Stimulated activated CD4-positive, alpha-beta T cell treated with anti-CD3 and anti-CD28 coated beads, Interleukin-15, amount 100 ng/mL, for 48 hours (primary cell): ENCODE measurements at places on chromosomes 7 and 10.

GRCh38 chr7:163298-163695, 29.1 kb upstream of the FAM20C start:
- no peak for DNase-seq

GRCh38 chr10:99775850-99776249, 6.6 kb upstream of the ABCC2 start:
- no peak for DNase-seq

GRCh38 chr10:21195252-21195651, 298.1 kb upstream of the NEBL start:
- no peak for DNase-seq

DNA sequence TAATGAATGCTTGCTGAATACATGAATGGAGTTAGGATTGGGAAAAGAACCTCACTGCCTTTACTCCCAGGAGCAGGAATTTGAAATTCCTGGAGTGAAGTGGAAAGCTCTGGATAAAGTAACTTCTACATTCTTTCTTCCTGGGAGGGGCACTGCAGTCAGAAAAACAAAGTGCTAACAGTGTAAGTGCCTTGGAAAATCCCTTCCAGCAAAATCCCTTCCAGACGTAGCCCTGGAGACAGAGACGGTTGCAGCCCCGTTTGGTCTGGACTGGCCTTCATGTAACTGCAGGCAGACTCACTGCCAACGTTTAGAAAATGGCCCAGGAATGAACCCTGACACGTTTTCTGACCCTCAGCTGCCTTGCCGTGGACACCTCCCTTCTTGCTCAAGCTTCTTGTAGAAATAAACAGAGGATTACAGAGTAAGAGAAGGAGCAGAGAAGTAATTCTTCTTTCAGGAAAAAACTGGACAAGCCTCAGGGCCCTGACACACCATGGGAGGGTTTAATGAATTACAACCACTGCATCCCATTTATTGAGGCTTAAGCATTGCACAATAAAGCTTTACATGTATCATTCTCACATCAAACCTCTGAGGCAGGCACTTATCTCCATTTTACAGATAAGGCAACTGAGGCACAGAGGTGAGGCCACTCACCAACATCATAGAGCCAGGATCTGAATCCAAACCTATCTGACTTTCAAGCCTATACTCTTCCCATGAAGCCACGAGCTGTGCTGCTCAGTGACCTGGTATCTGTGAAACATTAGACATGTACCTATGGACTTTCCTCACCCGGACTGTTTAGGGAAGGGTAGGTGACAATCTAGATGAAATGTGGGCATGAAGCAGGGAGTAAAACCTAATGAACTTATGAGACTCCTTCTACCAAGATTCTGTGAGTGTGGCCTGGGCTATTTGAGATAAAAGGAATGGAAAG, 7.8 kb downstream of the ITPRIP start:
- no peak for DNase-seq

DNA sequence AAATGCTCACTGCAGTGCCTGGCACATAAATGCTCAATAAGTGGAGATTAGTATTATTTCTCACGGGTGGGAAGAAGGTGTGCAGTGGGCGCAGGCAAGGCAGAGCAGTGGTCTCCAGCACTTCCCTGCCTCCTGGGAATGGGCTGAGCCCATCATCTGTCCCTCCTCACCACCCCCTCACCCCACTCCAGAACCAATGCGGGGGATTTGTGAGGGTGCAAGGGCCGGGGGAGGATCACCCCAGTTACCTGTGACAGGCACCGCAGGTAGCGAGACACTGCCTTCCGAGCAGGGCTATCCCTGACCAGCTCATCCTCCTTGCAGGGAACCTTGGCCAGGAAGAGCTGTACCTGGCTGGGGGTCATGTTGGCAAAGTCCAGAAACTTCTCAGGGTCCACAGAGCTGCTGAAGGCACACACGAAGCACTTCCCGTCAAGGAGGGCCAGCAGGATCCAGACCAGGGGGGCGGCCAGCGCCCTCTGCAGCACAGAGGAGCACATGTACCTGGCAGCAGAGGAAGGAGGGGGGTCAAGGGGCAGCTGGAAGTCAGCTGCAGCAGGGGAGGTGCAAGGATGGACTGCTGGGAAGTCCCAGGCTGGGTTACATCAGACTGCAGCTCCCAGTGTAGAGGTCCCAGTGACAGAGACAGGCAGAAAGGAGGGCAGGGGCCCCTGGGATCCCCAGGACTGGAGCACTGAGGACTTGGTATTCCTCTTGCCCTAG, 2.8 kb downstream of the CALHM3 start:
- no peak for DNase-seq

GRCh38 chr10:1576467-1577372, 160.6 kb downstream of the ADARB2 start:
- DNase-seq, result no peak

- DNase-seq, result no peak
These were observed 5.8 kb downstream of the ZSCAN25 start for GRCh38 chr7:99622596-99622995.

DNA sequence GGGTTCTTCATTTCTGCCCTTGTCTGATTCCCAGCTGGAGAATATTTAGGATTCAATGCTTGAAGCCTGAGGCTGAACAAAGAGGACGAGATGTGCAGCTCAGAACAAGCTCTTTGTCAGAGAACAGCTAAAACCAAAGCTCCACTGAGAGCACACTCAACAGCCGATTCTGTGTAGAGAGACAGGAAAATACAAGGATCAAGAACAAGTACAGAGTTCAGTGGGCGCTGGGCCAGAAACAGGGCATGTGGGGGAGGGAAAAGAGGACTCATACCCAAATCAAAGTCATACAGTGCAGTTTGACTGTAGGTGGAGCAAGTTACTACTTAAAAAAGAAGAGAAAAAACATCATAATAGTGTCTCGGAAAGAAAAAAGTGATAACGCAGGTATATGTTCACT, at the start of gene AGMO:
TSS of gene AGMO (minus strand) at position 181 of the 400 bp plus-strand sequence.
- DNase-seq, result no peak

- DNase-seq, result no peak
These were observed 440.4 kb downstream of the KIF20B start for GRCh38 chr10:90141791-90142190.

- DNase-seq, result no peak
These were observed 181.0 kb upstream of the RHOBTB1 start for GRCh38 chr10:61124756-61125530.

DNA sequence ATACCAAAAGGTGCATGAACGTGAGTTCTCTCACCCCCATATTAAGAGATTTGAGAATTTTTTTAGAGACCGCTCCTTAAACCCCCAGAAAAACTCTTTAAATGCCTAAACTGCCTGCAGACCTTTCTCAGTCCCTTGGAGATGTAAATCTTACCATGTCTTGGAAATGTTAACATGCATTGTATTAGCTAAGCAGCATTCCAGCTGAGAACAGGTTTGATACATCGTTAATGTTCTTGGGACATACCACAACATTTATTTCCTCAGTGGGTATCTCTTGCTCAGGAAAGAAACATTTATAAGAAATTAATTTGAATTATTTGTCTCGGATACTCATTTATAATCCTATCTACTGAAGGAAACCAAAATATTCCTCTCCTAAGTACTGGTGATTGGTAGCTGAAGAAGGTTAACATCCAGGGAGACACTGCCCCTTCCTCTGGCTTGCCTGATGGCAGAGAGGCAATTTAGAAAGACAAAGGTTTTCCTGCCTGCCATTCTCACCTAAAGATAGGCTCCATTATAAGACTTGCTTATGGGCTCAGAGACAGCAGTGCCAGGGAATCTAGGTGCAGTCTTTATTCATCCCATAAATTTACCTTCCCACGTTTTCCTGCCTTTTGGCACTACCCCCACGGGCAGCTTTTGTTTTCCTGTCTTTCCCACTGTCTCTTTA, 141.2 kb downstream of the COBL start:
- DNase-seq, result no peak

GRCh38 chr10:34109952-34110702, 705.0 kb downstream of the PARD3 start:
- no peak for DNase-seq

DNA sequence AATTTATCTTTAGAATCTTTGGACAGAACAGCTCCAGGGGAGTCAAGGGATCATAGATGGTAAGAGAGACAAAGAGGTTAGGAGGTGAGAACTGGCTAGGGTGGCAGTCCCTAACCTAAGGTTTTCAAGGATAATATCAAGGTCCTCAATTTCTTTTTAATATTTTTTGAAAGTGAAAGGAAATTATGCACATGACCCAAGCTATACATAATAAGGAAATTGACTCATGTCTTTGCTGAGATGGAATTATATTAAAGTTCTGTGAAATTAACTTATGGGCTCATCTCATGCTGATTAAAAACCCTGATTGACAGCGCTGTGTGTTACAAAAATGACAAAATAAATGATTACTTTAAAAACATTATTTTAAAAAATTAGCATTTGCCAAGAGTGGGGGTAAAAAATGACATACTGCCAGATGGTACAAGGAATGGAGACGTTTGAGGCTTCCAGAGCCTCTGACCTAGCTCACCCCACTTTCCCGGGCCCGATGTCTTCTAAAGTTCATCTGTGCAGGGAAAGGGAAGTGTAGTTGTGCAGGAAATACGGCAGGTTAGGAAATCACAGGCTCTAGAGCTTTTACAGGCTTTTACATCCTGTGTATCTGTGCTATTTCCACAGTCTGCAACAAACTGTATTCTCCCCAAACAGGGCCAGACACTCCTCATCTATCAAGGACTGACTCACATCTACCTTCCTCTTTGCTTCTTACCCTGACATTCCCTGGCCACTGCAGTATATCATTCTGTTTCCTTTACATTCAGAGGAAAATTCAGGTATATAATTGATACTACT, 185.6 kb upstream of the PRSS58 start:
- DNase-seq, result no peak

- DNase-seq, result no peak
These were observed 448.6 kb upstream of the NRP1 start for GRCh38 chr10:33783078-33783477.

DNA sequence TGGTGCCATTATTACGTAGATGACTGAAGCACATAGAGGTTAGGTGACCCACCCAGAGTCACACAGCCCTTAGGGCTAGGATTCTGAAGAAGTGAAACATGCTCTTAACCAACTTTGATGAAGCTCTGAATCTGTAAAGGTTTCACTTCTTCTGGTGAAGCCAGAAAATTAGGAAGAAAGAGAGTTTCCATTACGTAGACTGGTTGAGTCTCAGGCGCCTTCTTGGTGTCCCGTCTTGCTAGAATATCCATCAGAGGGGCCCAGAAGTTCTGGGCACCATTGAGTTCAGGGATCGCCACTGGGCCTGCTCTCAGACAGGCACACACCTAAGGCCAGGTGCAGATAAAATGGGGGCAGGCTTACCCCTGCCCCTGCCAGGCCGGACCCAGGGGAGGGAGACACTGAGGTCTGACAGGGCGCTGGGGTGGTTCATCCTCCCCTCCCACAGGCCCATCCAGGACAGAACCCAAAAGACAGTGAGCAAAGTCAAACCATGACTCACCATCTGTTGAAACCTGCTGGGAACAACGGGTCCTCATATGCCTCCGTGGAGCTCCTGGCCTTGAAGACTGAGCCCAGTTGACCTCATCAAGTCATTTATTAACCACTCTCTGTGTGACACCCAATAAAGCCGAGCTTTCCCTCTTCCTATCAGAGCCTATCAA, 33.2 kb downstream of the DRGX start:
- no peak for DNase-seq

DNA sequence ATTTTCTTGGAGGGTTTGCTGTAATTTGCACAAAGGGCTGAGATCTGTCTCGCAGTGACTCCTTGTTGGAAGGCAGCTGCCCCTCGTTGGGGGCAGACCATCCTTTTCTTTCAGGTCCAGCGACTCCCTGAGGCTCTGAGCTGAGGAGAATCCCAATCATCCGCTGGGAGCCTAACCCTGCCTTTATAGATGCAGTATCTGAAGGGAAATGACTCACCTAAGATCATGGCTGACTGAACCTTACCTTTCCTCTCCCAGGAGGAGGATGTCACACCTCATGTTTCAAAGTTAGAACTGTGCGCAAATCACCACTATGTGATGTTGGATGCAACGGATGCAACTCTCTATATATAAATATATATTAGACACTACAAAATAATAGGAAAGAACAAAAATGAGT, 36.4 kb upstream of the MXI1 start:
- DNase-seq, result no peak

DNA sequence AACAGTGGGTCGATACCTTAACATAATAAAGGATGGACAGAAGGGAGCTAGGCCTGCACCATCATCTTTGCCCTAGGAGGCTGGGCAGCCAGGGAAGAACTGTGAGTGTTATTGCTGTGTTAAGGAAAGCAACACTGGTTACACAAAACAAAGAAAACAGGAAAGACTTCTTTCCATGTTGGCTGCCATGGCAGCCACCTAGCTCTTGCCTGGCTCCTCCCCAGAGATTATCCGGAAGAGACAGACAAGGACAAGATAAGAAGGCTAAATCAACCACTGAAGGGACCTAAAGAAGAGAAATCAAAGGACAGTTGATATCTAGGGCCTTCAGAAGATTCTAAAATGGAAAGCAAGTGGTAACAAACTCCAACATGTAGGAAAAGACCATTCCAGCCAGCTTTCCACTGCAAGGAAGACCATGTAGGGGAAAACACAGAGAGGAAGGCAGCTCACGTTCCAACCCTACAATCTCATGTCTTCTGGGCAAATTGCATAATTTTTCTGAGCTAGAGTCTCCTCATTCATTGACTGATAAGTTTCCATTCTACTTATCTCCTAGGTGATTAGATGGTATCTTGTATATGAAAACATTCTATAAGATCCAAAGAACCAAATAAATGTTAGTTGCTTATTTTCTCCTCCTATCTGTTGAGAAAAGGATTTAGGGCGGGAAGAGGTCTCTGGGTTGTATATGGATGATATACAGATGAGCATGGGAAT, 51.2 kb downstream of the SP8 start:
- no peak for DNase-seq

DNA sequence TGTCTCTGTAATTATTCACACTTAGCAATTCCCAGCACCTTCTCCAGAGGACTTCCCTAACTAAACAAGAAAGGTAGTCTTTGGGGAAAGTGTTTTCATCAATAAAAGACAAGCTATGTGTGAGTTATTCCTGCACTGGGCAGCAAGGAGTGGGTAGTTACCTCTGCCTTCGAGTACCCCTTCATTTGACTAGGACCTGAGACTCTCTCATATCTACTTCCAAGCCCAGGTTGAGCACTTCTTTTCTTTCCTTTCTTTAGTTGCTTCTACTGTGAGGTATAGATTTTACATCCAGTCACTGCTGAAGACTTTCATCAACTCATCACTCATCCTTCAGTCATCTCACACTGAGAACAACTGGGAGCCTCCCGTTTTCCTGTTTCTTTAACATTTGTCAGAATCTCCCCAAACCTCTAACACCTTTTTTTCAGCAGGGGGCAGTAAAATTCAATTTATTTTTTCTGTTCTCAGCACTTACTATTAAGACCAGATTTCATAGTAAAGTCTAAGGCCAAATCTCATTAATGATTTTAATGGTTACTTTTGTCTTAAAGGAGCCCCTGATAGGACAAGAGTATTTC, 80.1 kb upstream of the PRSS1 start:
- DNase-seq, result no peak

DNA sequence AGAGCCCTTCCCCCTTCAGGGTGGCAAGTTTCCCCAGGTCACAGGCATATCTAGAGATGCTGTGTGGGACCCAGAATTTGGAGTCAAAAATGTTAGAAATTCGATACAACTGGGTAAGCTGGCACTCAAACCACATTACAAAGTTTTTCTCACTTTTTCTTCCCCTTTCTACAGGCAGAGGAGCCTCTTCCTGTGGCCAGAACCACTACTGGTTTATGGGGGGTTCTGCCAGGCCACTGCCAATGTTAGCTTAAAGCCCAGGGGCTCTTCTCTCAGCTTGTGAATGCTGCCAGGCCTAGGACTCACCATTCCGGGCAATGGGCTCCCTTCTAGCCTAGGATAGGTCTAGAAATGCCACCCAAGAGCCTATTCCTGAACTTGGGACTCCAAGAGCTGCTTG, 617.9 kb upstream of the PHF14 start:
- DNase-seq, result no peak
